ENCODE measurements at places on chromosomes 3 and 15.

DNA sequence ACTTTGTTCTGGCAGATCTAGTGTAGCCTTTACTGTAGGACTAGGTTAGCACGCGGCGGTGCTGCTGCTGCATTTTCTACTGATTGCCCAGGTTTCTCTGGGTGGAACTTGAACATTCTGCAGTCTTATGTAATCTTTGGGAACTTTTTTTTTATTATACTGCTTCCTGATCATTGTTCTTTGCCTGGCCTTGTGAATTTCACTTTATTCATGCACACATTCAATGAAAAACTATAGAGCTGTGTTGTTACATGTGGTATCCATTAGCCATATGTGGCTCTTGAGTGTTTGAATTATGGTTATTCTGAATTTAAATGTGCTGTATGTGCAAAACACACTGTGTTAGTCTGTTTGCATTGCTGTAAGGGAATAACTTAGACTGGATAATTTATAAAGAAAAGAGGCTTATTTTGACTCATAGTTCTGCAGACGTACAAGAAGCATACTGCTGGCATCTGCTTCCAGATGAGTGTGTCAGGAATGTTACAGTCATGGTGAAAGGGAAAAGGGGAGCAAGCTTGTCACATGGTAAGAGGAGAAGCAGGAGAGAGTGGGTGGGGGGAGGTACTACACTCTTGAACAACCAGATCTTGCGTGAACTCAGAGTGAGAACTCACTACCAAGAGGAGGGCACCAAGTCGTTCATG, 26.5 kb downstream of the MEF2A start:
- DNase-seq, result no peak

- DNase-seq, result no peak
These were observed 9.6 kb downstream of the SUCLG2 start for GRCh38 chr3:67644827-67645226.

DNA sequence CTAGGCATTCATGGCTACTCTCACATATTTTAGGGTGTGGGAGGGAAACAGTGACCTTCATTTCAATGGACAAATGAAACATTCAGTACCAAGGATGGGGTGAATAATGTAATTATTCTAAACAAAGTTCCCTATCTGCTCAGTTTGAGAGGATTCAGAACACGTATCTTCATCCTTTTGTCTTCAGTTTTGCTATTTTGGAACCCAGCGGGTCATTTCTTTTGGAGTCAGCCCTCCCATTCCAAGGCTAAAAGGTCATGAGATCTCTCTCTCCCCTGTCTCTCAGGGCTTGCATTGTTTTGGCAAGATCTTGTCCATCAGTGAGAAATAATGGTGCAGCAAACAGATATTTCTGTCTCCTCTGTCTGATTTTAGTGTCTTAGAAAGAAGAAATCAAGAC, 16.3 kb upstream of the GATM start:
- DNase-seq, result no peak

DNA sequence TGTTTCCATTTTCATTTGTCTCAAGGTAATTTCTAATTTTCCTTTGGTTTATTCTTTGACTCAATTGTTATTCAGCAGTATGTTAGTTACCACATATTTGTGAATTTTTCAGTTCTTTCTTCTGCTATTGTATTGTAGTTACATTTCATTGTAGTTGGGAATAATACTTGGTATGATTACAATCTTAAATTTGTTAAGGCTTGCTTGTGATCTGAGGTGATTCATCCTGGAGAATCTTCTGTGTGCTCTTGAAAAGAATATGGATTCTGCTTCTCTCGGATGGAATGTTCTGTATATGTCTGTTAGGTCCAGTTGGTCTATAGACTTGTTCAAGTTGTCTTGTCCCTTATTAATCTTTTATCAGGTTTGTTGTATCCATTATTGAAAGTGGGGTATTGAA, 63.4 kb upstream of the VEPH1 start:
- DNase-seq, result no peak

- peak; percentile 42 for DNase-seq
These were observed 24.3 kb downstream of the APBA2 start for GRCh38 chr15:28909958-28910500.

GRCh38 chr15:55514414-55514850, 6.4 kb upstream of the DNAAF4 start:
- DNase-seq, result no peak

GRCh38 chr3:141979050-141979671, 102.7 kb downstream of the ATP1B3 start:
- DNase-seq, result no peak

DNA sequence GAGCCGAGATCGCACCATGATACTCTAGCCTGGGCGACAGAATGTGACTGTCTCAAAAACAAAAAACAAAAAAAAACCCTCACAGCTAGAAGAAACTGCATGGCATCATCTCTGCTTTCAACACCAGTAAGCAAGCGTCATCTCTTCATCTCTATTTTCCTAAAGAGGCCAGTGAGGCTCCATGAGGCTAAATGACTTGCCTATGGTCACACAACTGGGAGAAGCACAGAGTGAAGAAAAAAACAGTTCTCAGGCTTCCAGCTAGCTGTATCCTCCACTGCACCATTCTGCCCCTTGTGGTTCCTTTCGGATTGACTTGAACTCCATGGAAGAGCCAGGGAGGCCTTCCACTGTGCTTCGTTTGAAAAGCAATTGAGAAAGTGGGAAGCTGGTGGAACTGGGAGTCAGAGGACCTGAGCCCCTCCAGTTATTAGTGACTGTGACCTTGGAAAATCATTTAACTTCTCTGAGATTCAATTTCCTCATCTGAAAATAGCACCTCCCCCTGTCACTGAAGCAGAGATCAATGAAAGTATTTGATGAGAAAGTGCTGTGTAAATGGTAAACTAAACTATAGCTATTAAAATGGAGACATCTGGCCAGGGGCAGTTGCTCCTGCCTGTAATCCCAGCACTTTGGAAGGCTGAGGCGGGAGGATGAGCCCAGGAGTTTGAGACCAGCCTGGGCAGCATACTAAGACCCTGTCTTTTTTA, 32.1 kb upstream of the DENND4A start:
- DNase-seq, result no peak
